ENCODE measurements at places on chromosomes 11 and 22.

GRCh38 chr11:104876324-104876723 is 21.9 kb downstream of the CASP12 start:
- H3K4me1 ChIP-seq, result no peaks in the 10 kb centered on the region
- no peaks in the 10 kb centered on the region for H3K27me3 ChIP-seq
- H3K27ac ChIP-seq, result no peak overlapping the region
- no peaks in the 10 kb centered on the region for H3K36me3 ChIP-seq

DNA sequence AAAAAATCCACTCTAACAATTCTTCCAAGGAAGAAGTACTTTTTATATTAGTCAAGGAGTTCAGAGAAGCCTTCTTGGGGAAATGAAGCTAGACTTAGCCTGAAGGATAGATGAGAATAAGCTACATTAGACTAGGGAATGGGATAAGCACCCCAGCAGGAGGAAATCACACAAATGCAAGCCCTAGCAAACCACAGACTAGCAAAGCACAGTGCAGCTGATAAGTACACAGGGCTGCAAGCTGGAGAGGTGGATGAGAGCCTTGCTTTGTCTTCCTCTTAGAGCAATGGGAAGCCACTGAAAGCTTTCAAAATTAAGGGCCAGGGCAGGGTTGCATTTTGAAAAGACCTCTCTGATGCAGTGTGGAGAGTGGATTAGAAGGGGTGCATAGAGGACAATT is 946.2 kb downstream of the LRRC4C start:
- no peak overlapping the region for H3K27ac ChIP-seq
- no peaks in the 10 kb centered on the region for H3K27me3 ChIP-seq
- DNase-seq, result no peak
- H3K36me3 ChIP-seq, result no peaks in the 10 kb centered on the region
- H3K4me3 ChIP-seq, result no peak overlapping the region

- no peaks in the 10 kb centered on the region for H3K27me3 ChIP-seq
- no peak overlapping the region for H3K27ac ChIP-seq
- no peak overlapping the region for H3K4me3 ChIP-seq
- no peaks in the 10 kb centered on the region for H3K4me1 ChIP-seq
- no peak for DNase-seq
Observed at GRCh38 chr11:99419991-99420390, 399.2 kb downstream of the CNTN5 start.

- H3K27me3 ChIP-seq, result 0 out of 2 replicates have a peak, but pooled peaks cover 2% of the 10 kb centered on the region
- no peak overlapping the region for H3K4me3 ChIP-seq
- DNase-seq, result no peak
- no peaks in the 10 kb centered on the region for H3K4me1 ChIP-seq
- H3K27ac ChIP-seq, result no peak overlapping the region
Observed at GRCh38 chr11:109854731-109855130, 238.5 kb upstream of the ZC3H12C start.

DNA sequence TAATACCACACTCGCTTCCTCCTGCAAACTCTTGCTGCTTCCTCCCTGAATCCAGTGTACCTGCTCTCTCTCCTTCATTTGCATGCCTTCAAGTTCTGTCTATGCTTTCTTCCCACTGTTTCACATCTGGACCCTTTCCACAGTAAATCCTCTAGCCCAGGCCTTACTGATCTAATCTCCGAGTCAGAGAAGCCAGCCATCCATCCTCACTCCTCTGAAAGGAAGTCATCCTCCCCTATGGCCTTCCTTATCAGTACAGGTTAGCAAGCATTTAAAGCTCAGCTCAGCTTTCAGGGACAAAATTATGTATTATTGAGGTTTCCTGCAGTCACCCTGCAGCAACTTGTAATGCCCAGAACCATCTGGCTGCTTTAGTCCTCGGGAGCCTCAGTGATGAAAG is 116.1 kb downstream of the GALNT18 start:
- H3K4me1 ChIP-seq, result no peaks in the 10 kb centered on the region
- no peak overlapping the region for H3K4me3 ChIP-seq
- H3K27ac ChIP-seq, result no peak overlapping the region
- no peaks in the 10 kb centered on the region for H3K36me3 ChIP-seq
- no peaks in the 10 kb centered on the region for H3K27me3 ChIP-seq

GRCh38 chr11:107666911-107667613 is 44.8 kb downstream of the SLN start:
- H3K4me1 ChIP-seq, result no peaks in the 10 kb centered on the region
- H3K4me3 ChIP-seq, result no peak overlapping the region
- no peaks in the 10 kb centered on the region for H3K36me3 ChIP-seq
- no peaks in the 10 kb centered on the region for H3K27me3 ChIP-seq

GRCh38 chr22:19178065-19178656 is 375 bp downstream of the SLC25A1 start:
- peak; percentile 88 for DNase-seq
- no peaks in the 10 kb centered on the region for H3K27me3 ChIP-seq
- H3K27ac ChIP-seq, result peak overlapping the region; percentile 97
- H3K36me3 ChIP-seq, result no peaks in the 10 kb centered on the region

DNA sequence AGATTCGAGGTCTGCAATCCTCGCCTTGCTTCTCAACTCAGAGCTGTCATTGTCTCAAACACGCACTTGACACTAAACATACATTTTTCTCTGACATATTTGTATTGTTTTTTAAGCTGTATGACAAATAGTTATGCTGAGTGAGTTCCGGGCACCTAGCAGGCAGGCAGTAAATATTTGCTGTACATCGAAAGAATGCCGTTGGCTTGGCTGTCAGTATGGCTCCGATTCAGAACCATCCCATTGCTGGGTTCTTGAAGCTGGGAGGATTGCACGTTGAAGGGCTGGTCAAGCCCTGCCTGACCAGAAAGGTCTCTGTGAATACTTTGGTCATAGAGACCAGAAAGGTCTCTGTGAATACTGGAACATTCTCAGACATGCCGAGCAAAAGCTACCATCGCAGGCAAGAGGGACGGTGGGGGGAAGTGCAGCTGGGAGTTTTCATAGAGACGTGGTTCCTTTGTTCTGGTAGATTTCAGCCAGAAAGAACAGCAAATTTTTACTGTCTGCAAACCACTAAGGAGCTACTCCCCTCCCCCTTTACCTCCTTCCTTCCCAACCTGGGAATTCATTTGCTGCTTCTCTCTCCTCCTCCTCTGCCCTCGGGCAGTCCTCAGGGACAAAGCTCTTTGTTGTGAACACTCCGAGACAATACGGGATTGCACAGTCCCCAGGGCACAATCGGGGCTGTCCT is 202.2 kb upstream of the SORL1-AS1 start:
- H3K36me3 ChIP-seq, result no peaks in the 10 kb centered on the region
- DNase-seq, result no peak
- peak overlapping the region; percentile 59 for H3K4me3 ChIP-seq
- H3K27me3 ChIP-seq, result no peaks in the 10 kb centered on the region
- peaks cover 15% of the 10 kb centered on the region for H3K4me1 ChIP-seq

GRCh38 chr22:25174156-25174887 is 25.3 kb upstream of the CRYBB3 start:
- no peaks in the 10 kb centered on the region for H3K4me1 ChIP-seq
- no peaks in the 10 kb centered on the region for H3K36me3 ChIP-seq
- no peak for DNase-seq
- no peak overlapping the region for H3K4me3 ChIP-seq
- no peaks in the 10 kb centered on the region for H3K27me3 ChIP-seq
- no peak overlapping the region for H3K27ac ChIP-seq

GRCh38 chr22:50672471-50673230 is at the start of gene SHANK3:
Gene SHANK3 (plus strand): TSS chr22:50672823.
- no peaks in the 10 kb centered on the region for H3K27me3 ChIP-seq
- H3K4me1 ChIP-seq, result no peaks in the 10 kb centered on the region
- H3K27ac ChIP-seq, result no peak within 1 kb of the TSS
- no peak for DNase-seq
- no peaks in the 10 kb centered on the region for H3K36me3 ChIP-seq

DNA sequence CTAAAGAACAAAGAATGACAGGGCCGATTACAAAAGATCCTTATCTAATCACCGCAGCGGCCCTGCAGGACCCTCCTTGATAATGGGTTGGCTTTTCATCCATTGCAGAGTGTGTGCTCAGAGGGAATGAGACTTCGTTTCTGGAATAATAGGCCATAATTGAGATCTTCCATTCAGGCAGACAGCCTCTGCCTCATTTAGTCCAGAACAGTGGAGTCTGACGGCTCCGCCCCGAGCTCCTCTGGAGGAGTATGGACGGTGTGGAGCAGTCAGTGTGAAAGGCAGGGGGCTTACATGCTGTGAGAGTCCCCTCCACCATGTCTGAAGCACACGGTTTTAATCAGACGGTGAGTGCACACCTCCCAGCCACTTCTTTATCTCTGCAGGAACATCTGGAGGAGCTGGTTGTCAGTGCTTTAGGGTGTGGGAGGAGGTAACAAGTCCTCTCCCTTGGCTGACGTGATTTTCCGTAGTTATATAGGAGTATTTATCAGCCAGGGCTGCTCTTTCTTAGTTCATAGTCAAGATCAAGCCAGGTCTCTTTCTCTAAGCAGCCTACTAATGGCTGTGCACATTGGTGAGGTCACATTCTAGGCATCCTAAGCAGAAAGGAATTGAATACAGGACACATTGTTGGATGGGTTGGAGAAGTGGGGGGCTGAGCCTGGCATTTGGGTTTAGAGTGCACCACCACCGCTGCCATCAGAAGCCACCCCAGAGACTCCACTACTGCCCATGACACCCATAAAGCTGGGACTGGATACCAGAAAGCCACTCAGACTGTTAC is 1477.9 kb downstream of the TBC1D22A start:
- no peaks in the 10 kb centered on the region for H3K4me1 ChIP-seq
- H3K4me3 ChIP-seq, result no peak overlapping the region
- no peaks in the 10 kb centered on the region for H3K36me3 ChIP-seq
- no peak overlapping the region for H3K27ac ChIP-seq
- H3K27me3 ChIP-seq, result no peaks in the 10 kb centered on the region

DNA sequence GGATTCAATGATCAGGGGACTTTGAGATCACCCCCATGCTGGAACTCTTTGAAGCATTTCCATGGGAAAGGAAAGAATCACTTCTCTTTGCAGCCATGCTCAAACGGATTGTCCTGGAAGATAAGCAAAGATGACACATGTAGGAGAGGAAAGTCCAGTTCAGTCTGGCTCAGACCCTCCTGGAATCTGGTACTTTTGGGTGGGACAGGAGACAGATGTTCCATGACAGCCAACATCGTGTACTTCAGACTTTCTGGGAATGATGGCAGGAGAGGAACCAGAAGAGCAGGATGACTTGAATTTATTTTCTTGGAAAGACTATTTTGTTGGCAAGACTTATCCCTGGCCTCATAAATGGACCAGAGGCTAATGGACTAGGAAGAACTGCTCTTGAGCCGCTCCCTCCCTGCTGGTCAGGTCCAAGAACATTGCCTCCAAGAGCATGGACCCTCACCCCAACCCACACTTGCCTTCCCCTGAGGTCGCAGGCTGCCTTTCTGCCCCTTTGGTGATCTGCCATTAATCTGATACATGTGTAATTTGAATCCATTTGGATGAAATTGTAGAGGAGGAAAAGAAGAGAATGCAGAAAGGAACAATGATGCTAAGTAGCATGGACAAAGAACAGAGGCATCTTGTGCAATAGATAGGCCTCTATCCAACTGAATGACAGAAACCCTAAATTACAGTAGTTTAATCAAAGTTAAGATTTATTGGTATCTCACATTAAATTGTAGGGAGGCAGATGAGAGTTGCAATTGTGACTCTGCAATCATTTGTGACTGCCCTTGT is 201.0 kb downstream of the SNX19 start:
- DNase-seq, result no peak
- no peak overlapping the region for H3K27ac ChIP-seq
- H3K4me1 ChIP-seq, result peaks cover 25% of the 10 kb centered on the region
- no peaks in the 10 kb centered on the region for H3K36me3 ChIP-seq

DNA sequence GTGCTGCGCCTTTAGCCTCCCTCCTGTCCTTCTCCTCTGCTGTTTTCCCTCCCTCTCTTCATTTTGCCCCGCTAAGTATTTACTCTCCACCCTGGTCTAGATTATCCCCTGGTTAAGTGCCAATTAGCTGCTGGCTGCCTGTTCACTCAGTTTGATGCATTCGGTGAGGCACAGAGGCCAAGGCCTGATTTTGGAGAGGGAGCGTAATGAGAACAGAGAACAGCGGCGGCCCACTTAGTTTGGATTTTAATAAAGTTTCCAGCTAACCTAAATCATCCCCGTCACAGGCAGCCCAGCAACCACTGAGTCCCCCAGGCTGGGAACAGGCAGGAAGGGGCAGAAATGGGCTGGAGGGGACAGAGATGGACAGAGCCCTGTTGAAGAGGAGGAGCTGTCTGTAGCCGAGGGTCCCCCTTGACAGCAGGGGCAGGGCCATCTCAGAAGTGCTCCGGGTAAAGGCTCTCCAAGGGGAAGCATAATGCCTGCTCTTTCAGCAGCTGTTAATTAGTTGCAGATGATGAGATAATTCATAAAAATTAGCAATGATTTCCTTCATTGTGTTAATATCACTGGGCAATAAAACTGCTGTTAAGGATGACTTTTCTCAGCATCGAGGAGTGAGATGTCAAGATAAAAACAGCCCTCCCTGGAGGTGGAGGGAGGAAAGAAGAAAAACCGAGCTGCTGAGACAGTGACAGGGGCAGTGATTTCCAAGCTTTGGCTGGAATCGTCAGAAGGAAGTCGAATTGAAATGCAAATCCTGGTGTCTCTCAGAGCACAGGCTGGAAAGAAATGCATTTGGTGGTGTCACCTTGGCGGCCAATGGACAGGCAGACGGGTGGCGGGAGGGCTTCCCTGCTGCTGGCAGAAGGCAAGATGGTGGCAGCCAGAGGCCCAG is 170.1 kb downstream of the GRIK4 start:
- H3K27me3 ChIP-seq, result no peaks in the 10 kb centered on the region
- H3K27ac ChIP-seq, result no peak overlapping the region
- H3K36me3 ChIP-seq, result no peaks in the 10 kb centered on the region

GRCh38 chr11:75024764-75025211 is 36.1 kb downstream of the NEU3 start:
- peak overlapping the region; percentile 80 for H3K27ac ChIP-seq
- H3K27me3 ChIP-seq, result no peaks in the 10 kb centered on the region
- DNase-seq, result peak; percentile 69
- no peak overlapping the region for H3K4me3 ChIP-seq
- H3K36me3 ChIP-seq, result 0 out of 2 replicates have a peak, but pooled peaks cover 3% of the 10 kb centered on the region

GRCh38 chr11:5689551-5689983 is at the start of gene TRIM22:
Gene TRIM22 (plus strand): TSS chr11:5689790. CDS start chr11:5696233, 6,443 bp downstream.
- DNase-seq, result peak; percentile 90
- H3K4me3 ChIP-seq, result peak within 1 kb of the TSS; percentile 77
- peaks cover 4% of the 10 kb centered on the region for H3K36me3 ChIP-seq
- no peaks in the 10 kb centered on the region for H3K27me3 ChIP-seq
- peaks cover 36% of the 10 kb centered on the region for H3K4me1 ChIP-seq

DNA sequence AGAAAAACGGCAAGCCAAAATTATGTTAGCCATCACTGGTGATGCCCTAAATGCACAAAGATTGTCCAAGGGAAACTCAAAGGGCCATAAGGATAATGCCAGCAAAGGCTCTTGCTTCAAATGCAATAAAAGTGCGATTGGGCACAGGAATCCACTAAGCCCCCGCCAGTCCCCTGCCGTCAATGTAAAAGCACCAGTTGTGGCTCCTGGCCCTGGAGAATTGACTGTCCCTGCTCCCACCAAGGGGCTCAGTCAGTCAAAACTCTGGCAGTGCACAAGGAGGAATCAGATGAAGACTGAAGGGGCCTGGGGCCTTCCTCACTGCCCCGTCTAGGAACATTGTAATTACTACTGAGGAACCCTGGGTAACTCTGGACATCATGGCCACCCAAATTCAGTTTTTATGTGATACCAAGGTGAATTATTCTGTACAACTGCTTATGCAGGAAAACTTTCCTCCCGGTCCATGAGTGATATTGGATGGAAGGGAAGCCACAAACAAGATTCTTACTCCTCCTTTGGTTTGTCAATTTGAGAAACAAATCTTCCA is 85.6 kb downstream of the PIWIL4 start:
- H3K4me1 ChIP-seq, result no peaks in the 10 kb centered on the region
- no peak overlapping the region for H3K4me3 ChIP-seq
- no peak overlapping the region for H3K27ac ChIP-seq
- no peak for DNase-seq
- H3K27me3 ChIP-seq, result no peaks in the 10 kb centered on the region
- H3K36me3 ChIP-seq, result no peaks in the 10 kb centered on the region

Data from Karpas-422 (cell line).